ENCODE measurements at places on chromosomes 11 and 22.

GRCh38 chr11:111967649-111968048 is 30.5 kb downstream of the DIXDC1 start:
- DNase-seq = no peak

DNA sequence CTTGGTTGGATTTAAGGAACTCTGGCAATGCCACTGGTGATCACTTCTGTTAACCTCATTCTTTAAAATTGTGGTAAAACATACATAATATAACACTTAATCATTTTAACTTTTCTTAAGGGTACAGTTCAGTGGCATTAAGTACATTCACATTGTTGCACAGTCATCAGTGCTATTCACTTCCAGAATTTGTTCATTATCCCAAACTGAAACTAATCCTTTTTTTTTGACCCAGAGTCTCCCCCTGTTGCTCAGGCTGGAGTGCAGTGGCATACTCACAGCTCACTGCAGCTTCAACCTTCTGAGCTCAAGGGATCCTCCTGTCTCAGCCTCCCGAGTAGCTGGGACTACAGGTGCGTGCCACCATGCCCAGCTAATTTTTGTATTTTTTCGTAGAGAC is 10.6 kb downstream of the ELF5 start:
- no peak for DNase-seq

GRCh38 chr22:45978275-45978713 is 1.3 kb upstream of the WNT7B start:
- DNase-seq = no peak

GRCh38 chr11:60345489-60345888 is 18.4 kb downstream of the MS4A6E start:
- DNase-seq = no peak

DNA sequence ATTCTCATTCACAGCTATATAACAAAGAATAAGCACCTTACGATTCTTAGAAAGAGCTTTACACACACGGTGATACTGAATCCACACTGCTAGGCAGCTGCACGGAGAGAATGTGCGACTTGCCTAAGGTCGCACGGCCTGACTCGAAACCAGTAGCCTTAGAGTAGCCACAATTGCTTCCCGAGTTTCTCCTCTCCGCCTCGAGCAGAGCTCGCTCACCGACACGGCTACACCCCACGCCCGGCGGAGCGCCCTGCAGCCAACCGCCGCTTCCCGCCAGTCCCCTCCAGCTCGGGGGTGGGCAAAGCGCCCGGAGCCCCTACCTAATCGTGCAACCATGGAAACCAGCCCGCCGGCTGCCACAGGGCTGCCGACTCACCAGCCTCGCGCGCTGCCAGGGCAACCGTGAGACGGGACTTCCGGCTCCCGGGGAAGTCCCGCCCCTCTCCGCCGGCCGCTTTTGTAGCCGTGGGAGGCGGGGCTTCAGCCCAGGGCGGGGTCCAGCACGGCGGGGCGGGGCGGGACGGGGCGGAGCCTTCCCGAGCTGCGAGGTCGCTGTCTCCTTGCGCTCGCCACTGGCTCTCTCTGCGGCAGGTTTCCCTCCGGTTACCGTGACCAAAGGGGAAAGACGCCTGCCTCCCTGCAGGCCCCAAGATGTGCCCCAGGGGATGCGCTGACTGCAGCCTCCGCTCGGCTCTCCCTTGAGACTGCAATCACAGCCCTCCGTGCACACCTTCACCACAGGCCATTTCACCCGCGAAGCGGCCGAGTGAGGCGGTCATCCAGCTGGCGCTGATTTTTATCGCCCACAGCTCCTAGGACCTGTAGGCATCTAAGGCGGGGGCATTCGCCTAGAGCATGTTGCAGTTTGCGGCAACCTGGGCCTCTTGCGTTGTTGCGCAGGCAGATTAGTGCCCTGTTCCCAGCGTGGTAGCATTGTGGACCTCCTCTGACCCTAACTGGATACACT is 1.1 kb downstream of the BSCL2 start:
- peak; percentile 91 for DNase-seq

DNA sequence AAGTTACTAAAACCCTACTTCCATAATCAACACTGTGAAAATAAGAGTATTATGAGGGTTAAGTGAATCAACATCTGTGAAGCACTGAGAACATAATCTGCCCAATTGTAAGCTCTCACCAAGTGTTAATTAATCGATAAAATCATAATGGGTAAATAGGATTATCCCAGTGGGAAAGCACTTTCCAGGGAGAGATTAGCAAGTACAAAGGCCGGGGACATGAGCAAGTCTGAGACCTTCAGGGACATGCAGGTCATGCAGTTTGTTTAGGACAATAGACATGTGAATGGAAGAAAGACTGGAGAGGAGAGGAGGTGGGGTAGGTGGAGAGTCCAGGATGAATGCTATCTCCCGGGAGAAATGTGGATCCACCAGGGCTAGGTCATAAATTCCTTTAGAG is 57.8 kb upstream of the FIBIN start:
- no peak for DNase-seq

GRCh38 chr11:119754656-119755355 is 25.8 kb upstream of the NECTIN1 start:
- no peak for DNase-seq
